ENCODE measurements at places on chromosomes 4 and X.

DNA sequence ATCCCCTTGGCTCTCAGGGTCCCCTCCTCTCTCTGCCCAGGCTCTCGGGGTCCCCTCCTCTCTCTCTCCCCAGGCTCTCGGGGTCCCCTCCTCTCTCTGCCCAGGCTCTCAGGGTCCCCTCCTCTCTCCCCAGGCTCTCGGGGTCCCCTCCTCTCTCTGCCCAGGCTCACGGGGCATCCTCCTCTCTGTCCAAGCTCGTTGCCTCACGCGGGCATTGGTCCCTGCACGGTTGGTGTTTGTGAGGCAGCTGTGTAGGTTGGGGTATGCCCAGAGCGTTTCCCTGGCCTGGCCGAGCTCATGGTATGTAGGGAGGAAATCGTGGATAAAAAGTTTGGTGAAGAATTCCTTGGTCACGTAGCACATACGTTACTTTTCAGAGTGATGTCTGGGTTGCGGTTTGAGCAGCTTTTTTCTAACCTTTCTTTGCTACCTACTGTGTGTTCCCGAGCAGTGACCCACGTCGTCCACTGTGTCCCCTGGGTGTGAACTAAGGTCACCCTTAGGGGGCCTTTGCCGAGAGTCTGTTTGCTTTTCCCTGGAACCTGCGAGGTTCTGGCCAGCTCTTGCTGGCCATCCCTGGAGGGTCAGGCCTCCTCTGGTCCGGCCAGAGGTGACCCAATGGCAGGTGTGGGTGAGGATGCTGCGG is 36.6 kb downstream of the PCGF3 start:
- DNase-seq, result no peak

- DNase-seq, result no peak
These were observed 70.5 kb downstream of the SLC9A6 start for GRCh38 chrX:136055651-136056221.

GRCh38 chr4:14337892-14338584 is 664.2 kb upstream of the CPEB2 start:
- no peak for DNase-seq

DNA sequence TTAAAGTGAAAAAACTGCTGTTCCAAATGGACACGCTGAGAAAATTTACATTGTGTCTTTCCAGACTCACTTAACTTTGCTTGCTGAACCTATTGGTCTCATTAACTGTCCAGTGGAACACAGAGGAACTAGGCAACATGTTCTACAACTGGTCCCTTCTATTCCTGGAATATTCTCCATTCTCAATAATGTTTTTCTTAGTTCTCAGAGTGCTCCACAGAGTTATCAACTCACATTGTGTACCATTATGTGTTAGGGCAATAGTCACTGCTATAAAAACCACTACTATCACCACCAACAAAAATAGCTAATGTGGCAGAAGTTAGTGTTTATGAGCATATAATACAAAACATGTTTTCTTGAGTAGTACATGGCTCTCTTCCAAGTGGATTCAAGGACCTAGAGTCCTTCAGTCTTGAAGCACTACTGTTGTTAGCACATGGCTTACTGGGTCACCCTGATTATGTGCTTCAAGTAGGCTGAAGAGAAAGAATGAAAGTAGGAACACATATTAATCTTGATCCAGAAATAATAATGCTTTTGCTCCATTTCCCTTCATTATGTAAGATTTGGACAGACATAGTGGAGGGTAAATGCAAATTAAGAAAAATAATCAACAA is 865.3 kb upstream of the HS3ST1 start:
- DNase-seq, result no peak

GRCh38 chr4:95596676-95597075 is 47.9 kb upstream of the UNC5C start:
- no peak for DNase-seq

DNA sequence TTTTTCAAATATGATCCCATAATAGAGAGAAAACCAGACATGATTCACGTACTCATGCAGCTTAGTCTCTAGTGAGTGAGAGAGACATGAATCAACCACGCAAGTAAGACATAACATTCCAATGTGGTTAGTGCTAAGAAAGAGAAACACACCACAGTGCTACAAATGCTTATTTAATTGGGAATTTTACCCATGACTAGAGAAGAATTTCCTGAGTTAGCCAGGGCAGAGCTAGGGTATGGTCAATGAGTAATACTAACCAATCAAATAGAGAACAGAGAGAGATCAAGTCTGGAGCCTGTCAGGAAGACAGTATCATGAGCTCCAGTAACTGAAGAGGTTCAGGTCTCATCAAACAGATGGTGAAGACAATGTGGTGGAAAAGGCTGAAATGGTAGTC is 495.2 kb downstream of the PDGFC start:
- peak; percentile 87 for DNase-seq

GRCh38 chr4:143346206-143346605 is 9.5 kb downstream of the GAB1 start:
- DNase-seq, result no peak

DNA sequence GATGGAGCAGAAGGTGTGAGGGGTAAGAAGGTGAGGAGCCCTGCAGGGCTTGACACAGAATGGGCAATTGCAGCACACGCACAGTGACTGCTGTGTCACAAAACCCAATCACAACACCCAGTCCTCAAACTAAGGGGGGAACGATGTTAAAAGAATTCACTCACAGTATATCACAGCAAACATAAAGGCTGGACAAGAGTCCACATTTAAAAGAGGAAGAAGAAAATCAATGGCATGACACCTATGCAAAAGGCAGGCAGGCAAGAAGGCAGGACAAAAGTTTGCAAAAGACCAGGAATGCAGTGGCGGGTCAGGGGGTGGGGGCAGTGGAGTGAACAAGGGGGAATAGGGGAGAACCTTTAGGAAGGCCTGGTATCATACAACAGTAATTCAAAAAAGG is 77.7 kb downstream of the CDS1 start:
- DNase-seq, result no peak

DNA sequence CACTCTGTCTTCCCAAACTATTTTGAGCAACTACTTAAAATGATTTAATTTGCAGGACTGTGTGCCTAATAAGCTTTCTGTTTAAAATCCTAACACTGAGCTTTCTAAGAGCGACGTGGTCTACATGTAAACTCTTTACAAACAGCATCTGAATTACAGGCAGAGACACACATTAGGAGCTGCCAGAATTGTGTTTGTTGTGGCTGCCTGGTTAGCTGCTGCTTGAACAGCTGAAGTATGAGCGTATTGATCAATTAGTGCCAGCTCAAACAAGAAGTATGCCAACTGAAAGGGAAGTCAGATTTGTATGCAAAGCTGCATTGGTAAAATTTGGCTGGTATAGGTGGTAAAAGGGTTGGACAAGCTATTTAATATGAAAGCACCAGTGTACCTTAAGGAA is 384.4 kb downstream of the PCDH7 start:
- no peak for DNase-seq

All from cardiac muscle cell (in vitro differentiated cells and primary cell).